ENCODE measurements at places on chromosomes 3 and 15.

DNA sequence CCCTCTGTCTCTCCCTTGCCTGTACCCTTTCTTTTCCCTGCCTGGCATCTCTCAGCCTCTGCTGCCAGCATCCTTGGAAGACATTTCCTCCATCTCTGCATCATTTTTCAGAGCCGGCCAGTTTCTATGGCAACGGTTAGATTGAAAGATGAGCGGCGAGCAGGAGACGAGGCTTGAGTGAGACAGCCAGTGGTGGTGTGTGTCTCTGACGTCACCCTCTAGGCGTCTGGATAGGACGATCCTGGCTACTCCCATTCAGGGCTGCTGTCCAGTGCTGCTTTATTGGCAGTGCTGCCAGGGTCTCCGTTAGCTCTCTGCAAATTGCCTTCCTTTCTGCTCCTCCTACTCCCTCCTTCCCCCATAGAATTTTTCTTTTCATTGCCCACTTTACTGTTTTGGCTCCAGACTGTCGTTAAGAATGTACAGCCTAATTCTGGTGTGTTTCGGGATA is 57.9 kb downstream of the TRAK1 start:
- no peak for DNase-seq

DNA sequence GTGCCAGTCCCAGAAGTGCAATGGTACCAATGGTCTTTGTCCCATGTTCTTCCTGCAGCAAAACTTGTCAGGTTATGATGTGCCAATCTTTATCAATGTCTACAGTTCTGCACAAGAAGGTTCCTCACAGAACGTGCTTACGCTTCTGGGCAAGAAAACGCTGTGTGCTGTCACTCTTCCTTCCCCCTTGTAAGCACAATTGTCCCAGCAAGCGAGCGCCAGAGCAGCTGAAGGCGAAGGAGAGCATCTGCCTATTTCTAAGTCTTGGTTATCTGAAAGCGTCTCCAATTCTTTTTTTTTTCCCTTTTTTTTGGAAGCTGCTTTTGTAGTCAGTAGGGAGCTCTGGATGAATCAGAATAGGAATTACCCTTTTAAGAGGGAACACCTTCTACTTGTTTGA is 514.4 kb downstream of the FGF12 start:
- no peak for DNase-seq

DNA sequence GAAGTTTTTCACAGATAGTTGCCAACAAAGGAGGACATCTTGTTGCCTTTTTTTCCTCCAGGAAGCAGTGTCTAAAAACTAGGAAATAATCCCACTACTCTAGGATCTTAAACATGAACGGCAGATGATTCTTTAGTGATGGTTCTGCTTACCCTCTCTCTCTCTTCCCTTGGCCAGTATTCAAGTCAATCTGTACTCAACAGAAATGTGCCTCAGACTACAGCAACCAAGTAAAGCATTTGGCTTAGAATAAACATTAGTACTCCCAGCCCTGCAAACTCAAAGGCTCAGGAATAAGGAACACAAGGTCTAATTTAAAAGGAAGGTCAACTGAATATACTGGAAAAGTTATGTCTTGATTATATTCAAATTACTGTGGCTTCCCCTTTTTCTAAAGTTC is 8.7 kb downstream of the NPTN start:
- no peak for DNase-seq

- peak; percentile 8 for DNase-seq
Measured at GRCh38 chr15:50066202-50066601, 52.8 kb downstream of the ATP8B4 start.

- peak; percentile 99 for DNase-seq
Measured at GRCh38 chr3:162134571-162134970, 638.0 kb downstream of the OTOL1 start.

DNA sequence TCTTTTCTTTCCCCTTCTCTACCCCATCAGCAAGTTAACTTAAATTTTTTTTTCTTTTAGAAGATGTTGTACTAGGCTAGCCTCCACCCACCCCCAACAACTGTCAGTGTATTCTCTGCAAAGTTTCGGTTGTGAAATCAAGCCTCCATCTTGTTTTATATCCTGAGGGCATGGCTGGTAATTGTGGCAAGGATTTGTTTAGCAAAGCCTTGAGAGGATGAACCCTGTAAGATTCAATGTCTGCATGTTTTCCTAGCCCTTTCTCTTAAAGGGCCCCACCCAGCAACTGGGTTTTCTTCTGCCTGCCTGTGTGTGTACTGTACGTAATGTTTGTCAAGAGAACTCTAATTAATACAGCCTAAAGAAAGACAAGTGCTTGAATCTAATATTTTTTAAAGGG is 475.3 kb downstream of the FHIT start:
- no peak for DNase-seq

DNA sequence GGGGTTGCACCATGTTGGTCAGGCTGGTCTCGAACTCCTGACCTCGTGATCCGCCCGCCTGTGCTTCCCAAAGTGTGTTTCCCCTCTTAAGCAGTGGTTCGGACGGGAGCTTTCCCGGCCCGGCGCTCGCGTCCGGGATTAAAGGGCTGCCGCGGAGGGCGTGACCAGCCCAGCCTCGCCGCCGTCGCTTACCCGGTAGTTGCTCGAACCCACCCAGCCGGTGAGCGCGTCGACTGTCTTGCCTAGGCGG is 513 bp downstream of the CLASP2 start:
- DNase-seq = peak; percentile 52

DNA sequence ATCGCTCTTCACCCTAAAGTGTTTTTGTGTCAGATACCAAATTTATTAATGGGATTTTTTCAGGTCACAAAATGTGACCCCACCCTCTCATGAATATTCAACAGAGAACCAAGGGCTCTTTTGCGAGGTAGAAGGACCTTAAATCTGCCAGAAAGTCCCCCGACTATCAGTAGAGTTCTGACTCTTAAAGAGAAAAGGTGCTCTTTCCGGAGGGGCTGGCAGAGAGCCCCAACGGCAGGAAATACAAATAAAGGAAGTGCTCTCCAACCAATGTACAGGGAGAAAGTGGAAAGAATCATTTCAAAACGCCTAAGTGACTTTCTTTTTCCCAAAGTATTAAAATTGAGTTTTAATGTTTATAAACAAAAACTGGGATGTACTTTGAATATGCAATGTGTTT is 517.2 kb downstream of the FOXP1 start:
- peak; percentile 81 for DNase-seq

GRCh38 chr15:62357431-62357830 is 192.3 kb upstream of the C2CD4B start:
- no peak for DNase-seq

- DNase-seq = no peak
Measured at GRCh38 chr15:51332206-51333147, 5.9 kb downstream of the CYP19A1 start.

DNA sequence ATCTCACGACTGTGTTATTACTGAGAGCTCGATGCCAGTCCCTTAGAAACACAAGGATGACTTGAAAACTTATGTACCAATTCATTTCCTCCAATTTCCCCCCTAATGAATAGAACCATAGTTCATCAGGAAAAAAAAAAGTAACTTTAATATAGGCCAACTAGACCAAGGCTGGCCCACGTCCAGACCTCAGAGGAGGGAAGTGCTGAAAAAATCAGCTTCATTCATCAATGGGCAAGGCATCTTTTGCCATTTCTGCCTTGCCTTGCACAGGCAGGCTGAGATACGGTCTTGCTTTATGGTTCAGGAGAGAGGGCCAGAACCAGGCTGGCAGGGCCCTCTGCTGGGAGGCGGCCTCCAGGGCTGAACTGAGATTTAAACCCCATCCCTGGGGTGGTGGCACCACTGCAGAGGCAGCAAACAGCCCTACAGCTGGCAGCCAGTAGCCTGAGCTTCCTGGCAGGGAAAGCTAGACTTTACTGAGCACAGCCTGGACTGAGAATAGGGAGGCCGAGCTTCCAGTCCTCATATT is 104.1 kb upstream of the TNFAIP8L3 start:
- DNase-seq = no peak

GRCh38 chr15:40937762-40938535 is 8.8 kb downstream of the DLL4 start:
- no peak for DNase-seq

DNA sequence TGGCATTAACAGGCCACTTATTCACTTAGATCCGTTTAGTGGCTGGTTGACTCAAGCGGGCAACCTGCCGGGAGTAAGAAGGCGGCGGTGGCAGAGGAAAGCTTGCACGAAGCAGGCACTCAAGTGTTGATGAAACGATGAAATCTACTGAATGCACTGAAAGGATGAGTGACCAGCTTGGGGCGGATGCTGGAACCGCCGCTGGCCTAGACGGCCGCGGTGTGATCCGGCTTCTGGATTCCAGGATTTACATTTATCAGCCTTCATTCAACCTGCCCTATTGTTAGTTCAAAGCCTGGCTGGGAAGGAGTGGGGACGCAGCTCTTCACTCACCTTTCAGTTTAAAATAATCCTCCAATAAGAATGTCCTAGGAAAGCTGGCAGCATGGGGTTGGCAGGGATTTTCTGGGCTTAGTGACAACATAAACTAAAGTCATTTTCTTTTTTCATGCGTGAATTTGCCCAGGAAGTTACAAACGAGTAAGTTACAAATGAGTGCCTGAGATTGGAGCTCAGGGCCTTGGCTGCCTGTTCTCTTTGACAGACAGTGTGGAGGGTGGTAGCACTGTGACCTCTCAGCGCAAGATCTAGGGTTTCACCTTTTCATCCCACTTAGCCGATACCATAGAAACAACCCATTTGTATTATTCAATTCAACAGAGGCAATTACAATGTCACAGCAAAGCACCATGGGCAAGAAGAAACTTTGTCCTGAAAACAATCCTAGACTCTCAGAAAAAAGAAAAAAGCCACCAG is 1.1 kb upstream of the PLCH1 start:
- DNase-seq = no peak

- peak; percentile 16 for DNase-seq
Measured at GRCh38 chr3:121431726-121432517, 113.9 kb downstream of the POLQ start.

DNA sequence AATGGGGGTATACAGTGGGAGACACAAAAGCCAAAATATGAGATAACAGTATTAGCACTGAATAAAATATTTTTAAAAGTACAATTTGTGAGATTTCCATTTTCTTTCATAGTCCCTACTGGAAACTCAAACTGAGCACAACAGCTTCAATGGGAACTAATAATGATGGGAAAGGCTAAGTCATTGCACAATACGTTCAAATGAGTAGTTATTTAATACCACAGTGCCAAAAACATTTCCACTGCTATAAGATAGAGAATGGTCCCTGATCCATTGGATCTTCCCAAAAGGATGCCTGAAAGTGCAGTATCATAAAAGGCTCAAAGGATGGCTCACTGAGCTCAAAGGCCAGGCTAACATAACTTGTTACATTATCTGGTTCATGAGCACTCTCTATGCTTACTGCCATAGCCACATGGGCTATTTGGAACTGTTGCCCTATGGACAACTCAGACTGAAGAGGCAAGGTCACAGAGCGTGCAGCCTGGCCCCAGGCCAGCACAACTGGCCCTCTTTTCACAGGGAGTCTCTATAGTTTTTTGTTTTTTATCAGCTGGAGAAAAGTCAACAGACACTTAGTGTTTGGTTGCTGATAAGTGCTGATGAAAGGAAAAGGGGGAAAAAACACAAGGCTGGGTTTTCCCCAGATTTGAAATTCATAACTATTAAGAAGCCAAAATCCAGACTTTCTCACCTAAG is 54.1 kb upstream of the PPIB start:
- DNase-seq = no peak

DNA sequence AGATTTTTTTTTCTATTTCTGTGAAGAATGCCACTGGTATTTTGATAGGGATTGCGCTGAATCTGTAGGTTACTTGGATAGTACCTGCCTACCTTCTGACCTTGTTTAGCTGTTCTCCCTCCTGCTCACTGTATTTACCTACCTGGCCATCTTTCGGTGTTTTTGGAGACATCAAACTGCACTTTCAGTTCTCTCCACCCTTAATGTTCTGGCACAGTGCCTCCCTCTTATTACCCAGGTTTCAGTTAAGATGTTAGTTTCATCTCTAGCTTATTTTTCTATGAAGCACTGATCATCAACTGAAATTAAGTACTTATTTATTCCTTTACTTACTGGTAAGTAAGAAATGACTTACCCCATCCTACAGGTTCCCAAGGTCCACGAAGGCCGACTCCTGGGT is 74.4 kb upstream of the KLHL25 start:
- DNase-seq = no peak

GRCh38 chr3:159859424-159859823 is 129.2 kb upstream of the IL12A start:
- DNase-seq = no peak

- no peak for DNase-seq
Measured at GRCh38 chr3:102189956-102190723, 244.7 kb upstream of the ZPLD1 start.

GRCh38 chr3:100954199-100954935 is 38.9 kb downstream of the ABI3BP start:
- no peak for DNase-seq

DNA sequence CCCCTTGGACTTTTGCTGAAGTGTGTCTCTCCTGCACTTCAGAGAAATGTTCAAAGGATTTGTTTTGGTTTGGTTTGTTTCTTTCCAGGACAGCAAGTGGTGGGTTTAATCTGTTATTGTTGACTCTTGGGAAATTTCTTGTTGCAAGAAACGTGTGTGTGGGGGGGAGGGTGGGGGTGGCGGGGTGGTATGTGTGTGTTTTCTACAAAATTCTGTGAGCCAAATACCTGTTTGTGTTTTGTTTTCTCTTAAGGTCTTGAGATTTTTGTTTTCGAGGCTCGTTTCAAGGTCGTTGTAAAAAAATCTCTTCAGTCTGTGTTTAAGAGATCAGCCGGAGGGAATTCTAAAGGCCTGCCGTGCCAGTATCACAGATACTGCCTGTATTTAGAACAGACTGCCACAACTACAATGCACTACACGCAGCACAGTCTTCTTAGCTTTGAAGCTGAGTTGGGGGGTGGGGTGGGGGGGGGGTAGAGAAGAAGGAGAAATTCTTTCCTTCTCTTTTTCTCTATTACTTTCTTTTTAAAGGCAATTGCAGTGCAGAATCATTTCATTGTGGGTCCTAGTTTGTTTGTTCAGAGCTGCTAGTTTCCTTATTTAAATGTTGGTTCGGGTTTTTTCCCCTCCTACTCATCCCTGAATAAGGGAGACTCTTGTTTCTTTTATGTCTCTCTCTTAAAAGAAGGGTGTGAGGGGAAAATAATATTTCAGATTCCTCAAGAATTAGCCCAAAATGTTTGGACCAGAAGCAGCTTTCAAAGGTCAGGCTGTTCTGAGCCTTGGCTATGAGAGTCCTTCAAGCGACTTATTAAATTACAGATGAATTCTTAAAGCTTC is 1.4 kb upstream of the BCL6 start:
- no peak for DNase-seq

DNA sequence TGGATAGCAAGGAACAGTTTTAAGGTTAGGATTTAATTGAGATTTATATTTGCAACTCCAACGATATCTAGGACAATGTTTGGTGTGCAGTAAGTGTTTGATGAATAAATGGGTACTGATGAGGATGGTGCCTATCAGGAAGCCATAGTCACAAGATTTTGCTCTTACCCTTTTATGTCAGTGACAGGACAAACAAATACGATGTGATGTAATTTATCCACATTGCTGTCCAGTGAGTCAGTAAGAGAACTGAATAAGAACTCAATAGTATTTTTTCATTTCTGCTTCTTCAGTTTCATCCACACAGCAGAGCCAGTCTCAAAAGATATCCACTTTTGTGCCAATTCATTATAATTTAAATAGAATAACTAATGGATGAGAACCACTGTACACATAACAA is 18.5 kb downstream of the C3orf85 start:
- no peak for DNase-seq

GRCh38 chr3:132721479-132722164 is 587 bp downstream of the NPHP3 start:
- DNase-seq = peak; percentile 38

All from Kasumi-1 (cell line).